ENCODE measurements at places on chromosomes 13 and 19.

DNA sequence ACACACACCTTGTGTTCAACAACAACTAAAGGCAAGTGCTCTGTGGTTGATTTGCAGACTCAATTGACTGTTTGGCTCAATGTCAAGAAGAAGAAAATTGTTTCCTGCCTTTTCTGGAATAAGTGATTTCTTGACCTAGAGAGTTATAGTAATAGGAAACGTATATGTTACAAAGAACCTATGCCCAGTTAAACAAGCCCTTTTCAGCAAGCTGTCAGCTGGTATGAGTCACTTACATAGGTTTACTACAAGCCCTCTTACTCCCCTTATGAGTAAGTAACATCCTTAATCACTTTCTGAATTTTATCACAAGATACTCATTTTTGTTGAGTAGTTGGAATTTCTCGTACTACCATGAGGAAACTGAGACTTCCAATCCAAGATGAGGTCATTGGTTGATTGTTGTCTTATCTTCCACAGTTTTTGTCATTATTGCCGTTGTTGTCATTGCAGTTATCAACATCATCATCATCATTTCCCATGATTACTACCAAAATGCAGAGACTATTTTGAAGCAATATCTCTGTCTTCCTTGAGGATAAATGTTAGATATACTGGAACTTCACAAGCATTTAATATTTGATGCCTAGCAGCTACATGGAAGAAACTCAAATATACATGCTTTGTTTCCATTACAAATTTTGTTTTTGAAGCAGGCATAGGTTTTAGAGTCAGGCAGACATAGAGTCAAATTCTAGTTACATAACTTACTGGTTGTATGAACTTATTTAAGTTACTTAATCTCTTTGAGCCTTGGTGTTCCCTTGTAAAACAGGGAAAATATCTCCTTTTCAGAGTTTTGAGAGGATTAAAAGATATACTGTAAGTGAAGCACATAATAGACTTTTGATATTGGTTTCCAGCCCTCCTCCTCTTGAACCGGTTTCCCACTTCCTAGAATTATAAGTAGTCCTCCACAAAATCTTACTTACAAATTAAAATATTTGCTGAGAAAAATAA lies 106.0 kb downstream of the RAP2A start:
- DNase-seq, result no peak

- no peak for DNase-seq
Observed at GRCh38 chr13:73416093-73416492, 357.3 kb downstream of the KLF5 start.

DNA sequence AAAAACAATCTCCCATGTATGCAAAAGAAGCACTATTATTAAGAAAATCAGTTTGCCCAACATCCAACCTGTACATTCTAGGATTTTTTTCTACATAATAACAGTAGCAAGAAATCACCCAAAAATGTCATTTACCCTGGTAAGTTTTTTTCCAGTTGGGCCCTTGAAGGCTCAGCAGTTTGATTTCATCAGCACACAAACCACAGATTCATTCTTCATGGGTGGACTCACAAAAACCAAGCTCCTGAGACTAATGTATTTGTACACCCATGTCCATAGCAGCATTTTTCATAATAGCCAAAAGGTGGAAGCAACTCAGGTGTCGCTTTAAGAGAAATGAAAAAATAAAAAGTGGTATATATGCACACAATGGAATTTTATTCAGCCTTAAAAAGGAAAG lies 210.1 kb downstream of the TBC1D4 start:
- no peak for DNase-seq

DNA sequence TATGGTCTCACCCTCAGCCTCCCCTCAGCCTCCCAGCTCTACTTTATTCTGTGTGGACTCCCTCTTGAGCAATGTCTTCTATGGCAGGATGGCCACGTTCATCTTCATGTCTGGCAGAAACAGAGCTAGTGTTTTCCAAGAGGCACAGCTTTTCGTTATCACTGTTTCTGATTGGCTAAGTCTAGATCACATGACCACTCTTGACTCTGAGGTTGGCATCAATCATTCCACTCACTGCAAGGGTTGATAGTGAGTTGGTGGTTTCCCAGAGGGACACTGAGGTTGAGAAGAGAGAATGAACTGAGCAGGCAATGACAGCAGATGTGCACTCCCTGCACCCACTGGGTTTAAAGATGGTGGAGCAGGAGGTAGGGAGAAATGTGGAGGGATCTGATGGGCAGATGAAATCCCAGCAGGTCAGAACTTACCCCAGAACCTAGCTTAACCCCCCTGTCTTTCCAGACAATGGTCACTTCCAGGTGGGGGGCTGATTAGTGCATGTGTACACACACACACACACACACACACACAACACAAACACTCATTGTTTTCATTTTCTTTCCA lies 26.3 kb upstream of the UQCRFS1 start:
- no peak for DNase-seq

GRCh38 chr19:18443831-18444230 lies 5.9 kb upstream of the ISYNA1 start:
- no peak for DNase-seq

Measured in urinary bladder (tissue), 4 donors.